ENCODE measurements at places on chromosomes 5 and 9.

- no peak for DNase-seq
Observed at GRCh38 chr5:65823204-65823603, 101.2 kb downstream of the NLN start.

DNA sequence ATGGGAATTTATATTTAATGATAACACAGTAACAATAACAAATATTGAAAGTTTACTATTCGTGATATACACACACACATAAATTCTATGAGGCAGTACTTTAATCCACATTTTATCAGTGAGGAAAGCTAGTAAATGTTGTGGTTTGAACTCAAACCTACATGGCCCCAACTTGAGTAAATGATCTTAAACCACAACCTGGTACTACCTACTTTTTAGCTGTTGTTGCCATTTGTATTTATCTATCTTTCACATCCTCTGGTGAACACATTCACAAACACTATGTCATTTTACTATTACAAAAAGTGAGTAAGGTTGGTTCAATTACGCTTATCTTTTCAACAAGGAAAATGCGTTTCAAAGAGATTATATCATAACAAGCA, 186.1 kb downstream of the SMC2 start:
- no peak for DNase-seq

DNA sequence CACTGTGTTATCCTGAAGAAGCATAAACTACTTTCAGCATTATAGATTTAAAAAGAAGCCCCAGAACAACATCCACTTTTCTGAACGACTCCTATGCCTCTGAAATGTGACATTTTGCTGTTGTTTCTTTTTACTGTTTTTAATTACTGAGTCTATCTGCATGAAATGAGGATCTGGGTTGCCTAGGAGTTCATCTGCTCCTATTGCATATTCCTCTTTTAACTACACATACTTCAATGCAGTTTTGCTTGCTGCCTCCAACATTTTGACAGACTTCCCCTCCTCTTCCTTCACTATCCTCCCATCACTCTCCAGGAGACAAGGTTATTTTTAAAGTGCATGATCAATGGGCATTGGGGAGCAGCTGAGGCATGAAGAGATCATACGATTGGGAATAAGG, 164.5 kb downstream of the TMC1 start:
- DNase-seq: no peak

GRCh38 chr5:157198277-157198986, 17.8 kb downstream of the ITK start:
- DNase-seq: peak; percentile 34

- peak; percentile 14 for DNase-seq
Observed at GRCh38 chr5:90434116-90434714, 24.7 kb upstream of the CETN3 start.

DNA sequence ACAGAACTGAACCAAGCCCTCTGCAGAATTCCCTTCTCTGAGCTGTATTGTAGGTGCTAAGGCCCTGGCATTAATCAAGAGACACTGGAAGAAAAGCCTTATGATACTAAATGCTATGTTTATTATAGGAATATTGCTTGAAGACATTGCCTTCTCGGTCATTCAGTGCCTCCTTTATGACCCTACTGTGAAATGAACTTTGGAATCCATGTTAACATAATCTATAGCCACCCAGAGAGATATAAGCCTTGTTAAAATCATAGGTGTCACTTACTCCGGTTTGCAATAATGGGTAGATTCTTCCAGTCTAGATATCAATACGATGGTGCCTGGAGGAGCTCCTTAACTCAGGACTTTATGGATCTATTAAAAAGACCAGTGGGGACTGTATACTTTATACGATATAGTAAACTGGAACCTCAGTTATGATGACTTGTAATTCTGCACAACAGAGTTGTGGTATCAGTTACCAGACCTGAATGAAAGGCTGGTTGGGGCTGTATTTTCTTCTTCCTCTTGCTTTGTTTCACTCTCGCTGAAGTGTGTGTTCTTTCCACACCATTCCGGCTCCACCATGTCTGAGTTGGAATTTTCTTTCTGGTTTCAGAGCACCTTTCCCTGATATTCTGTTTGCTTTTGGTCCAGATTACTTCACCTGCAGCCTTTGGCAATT, 154.5 kb downstream of the DROSHA start:
- DNase-seq: no peak

- no peak for DNase-seq
Observed at GRCh38 chr9:127030814-127031740, 91.4 kb downstream of the ANGPTL2 start.

GRCh38 chr5:56253126-56253525, 20.0 kb upstream of the ANKRD55 start:
- DNase-seq: no peak

GRCh38 chr9:29659736-29660135, 2086.5 kb upstream of the C9orf72 start:
- no peak for DNase-seq

DNA sequence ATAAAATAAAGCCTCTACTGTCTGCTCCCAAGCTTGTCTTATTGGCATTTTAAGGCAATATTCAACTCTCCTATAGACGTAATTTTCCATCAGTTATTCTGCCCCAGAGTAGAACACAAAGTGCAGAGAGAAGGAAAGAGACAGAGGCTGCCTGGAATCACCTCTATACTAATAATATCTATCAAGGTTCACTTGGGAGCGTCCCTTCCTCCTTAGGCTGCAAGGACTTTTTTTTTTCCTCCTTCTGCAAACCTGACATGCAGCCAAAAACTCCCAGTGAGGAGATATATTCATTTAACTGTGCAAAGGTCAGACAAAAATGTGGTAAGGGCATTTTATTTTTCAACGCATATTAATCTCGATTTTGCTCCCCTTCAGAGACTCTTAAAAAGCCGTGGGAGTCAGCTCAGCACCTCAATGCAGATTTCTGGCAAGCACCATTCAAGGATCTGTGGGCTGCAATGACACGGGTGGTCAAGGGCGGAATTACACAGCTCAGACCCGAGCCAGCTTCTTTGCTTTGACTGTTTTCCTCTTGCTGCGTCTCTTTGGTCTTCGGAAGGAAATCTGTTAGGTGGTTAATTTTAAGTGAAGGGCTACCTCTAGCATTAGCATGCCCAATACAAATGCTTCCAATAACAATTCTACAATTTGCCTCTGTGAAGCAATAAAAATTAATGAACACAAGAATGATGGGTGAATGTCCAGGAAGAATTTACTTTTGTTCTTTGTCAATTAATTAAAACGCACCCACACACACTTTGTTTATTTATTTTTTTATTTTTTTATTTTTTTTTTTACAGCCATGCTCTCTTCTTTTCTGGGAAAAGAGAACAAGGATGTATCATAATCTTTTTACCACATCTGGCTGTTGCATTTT, 587.7 kb upstream of the GRAMD2B start:
- DNase-seq: no peak

DNA sequence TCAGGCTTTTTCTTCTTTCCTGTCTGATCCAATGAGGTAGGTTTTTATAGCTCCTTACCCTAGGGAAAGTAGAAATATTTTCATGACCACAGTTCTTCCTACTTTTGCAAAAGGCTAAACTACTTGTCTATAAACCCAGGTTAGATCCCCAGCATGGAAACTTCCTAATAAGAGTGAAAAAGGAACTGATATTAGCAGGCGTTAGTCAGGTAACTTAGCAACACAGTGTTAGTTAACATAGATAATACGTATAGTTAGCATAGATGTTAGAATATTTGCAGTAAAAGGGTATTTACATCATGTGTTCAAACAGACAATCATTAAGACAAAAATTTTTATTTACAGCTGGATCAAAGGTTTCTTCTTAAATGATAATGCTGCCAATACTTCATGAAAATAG, 162.9 kb upstream of the DAB2 start:
- no peak for DNase-seq

DNA sequence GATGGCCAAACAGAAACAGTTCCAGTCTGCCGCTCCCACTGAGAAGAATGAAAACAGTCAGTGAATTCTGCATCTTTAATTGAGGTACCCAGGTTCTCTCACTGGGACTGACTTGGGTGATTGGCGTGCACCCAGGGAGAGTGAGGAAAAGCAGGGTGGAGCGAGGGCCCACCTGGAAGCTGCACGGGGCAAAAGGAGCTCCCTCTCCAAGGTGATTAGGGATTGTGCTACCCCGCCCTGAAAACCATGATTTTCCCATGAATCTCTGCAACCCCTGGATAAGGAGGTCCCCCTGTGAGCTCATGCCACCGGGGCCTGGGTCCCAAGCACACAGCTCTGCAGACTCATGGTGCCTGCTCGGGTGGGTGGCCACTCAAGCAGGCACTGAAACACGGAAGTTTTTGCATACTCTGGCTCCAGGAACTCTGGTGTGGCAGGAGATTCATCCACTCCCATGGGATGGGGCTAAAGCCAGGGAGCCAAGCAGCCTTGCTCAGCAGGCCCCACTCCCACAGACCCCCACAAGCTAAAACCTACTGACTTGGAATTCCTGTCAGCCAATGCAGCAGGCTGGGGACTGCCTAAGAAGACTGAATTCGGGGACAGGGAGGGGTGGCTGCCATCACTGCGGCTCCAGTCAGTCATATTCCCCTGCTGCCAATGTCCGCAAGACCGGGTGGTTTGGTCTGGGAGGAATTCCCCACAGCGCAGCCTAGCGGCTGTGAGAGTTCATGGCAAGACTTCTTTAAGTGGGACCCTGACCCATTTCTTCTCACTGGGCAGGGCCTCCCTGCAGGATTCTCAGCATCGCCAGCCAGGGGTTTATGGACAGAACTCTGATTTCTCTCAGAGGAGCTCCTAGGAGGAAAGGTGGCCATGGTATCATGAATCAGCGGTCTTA, 652.2 kb upstream of the RGMB start:
- no peak for DNase-seq

DNA sequence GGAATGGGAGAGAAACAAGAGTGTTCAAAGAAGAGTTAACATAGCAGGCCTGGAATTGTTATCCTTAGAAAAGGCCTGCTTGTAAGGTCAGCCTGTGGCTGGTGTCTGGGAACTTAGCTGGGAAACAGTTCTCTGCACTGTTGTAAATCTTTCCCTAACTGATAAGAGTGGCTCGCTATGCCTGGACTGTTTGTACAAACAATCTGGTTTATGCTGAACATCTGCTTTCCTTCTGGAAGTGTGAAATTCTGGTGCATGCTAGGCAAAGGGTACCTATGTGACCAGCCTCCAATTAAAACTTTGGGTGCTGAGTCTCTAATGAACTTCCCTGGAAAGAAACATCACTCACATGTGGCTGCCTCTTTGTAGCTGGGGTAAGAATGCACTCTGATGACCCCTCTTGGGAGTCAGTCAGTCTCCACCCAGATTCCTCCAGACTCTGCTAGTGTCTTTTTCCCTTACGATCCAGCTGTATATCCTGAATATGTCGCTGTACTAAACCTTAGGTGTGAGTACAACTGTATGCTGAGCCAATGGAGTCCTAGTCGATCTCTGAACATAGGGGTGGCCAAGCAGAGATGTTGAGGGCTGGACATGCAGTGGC, 16.5 kb downstream of the SPARC start:
- no peak for DNase-seq

DNA sequence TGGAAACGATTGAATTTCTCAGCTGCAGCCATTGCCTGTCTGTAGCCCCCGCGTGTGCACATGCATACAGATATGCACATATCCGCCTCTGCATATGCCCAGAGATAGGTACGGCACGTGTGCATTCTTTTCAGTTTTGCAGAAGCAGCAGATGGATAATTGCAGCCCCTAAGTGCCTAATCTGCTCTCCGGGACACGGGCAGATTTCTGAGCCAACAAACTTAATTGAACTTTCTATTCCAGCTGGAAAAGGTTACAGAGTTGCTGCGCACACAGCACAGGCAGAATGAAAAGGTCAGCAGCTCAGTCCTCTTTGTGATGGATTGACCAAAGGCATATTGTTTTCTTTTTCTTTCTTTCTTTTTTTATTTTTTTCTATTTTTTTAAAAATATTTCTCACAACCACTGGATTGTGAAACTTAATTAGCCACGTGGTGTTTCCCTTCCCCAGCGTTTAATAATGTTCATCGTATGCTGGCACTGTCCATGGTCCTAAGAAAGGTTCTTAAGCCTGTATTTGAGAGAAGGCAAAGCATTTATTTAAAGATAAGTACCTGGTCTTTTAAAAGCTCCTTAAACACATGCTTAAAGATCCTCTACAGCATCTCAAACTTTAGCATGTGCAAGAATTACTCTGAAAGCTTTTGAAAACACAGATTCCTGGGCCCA, 270.2 kb upstream of the BRINP1 start:
- no peak for DNase-seq

GRCh38 chr9:122567901-122568300, 15.0 kb downstream of the OR1N2 start:
- no peak for DNase-seq
